ENCODE measurements at places on chromosomes 13 and 19.
A peak's percentile ranks its signal among the peaks of the same experiment; 100 is the strongest.

DNA sequence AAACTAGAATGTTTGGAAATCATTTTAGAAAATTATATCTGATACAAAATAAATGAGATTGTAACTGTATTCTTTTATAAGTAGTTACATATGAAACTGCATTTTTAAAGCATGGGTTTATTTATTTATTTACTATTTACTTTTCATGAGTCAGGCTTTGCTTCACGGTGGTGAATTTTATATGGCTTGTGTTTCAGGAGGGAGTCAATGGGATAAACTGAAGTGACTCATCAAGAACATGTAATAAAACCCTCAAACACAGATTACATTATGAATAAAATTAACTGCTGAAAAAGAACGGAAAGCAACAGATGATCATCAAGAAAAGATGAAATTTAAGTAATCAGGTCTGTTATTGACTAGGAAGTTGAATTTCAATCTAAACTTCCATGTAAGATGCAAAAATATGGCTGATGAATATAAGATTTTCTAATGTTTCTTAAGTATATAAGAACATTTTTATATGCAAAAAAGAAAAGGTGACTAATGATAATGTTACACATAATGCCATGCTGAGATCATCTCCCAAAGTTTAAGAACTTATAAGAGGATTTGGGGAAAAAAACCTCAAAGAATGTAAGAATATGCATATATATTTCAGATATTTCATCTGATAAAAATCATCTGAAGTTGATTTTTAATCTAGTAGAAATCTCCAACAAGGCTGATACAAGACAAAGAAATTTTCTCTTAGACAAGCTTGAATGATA, 383.6 kb downstream of the SLITRK1 start:
- peak; percentile 79 for DNase-seq

DNA sequence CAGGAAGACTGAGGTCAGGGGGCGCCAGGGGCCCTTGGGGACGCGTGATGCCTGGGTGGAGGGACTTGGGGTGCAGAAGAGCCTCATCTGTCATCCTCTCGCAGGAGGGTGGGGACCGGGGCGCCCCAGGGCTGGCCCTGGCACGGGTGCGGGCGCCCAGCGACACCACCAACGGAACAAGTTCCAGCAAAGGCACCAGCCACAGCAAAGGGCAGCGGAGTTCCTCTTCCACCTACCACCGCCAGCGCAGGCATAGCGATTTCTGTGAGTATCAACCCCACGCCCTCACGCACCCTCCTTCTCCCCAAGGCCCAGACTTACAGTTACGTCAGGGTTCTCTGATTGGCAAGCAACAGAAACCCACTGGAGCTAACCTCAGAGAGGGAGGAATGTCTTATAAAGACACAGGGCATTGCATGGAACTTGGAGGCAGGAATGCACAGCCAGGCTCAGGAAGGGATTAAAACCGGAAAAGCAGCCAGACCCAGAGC, 29.4 kb downstream of the MARK4 start:
- no peak for DNase-seq

- no peak for DNase-seq
Observed at GRCh38 chr13:99276706-99277105, 18.5 kb upstream of the GPR18 start.

DNA sequence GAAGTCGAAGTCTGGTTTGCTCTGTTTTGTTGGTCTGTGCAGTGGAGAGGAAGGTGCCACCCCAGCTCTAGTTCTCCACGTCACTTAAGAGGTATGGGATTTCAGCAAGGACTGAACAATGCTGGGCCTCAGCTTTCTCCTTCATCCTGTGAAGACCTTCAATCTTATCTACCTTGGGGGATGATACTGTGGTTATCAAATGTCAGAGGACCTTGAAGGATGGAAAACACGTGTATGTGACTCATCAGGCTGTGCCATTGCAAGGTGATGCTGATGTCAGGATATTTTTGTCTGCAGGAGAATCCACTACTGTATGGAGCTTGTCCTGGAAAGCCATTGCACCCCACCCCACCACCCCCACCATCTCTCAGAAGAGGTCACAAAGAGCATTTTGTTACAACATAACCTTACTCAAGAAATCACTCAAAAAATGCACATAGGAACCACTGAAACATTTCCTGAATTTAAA, 81.4 kb upstream of the UQCRFS1 start:
- DNase-seq, result no peak

DNA sequence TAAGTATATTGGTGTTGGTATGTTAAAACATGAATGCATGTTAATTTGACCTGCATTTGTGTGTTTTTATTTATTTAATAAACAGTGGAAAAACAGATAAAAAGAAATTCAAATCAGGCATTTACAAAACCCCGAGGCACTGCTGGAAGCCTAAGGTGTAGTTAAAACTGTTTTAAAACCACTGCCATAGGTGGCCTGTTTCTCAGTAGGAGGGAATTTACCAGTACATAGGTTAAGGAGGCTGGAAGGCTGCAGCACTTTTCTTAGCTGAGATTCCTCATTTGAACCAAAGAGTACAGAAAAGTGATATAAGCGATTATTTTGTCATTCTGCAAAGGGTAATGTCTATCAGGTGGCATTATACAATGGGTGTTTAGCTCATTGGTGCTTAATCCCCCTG, 99.6 kb downstream of the PAN3 start:
- no peak for DNase-seq

DNA sequence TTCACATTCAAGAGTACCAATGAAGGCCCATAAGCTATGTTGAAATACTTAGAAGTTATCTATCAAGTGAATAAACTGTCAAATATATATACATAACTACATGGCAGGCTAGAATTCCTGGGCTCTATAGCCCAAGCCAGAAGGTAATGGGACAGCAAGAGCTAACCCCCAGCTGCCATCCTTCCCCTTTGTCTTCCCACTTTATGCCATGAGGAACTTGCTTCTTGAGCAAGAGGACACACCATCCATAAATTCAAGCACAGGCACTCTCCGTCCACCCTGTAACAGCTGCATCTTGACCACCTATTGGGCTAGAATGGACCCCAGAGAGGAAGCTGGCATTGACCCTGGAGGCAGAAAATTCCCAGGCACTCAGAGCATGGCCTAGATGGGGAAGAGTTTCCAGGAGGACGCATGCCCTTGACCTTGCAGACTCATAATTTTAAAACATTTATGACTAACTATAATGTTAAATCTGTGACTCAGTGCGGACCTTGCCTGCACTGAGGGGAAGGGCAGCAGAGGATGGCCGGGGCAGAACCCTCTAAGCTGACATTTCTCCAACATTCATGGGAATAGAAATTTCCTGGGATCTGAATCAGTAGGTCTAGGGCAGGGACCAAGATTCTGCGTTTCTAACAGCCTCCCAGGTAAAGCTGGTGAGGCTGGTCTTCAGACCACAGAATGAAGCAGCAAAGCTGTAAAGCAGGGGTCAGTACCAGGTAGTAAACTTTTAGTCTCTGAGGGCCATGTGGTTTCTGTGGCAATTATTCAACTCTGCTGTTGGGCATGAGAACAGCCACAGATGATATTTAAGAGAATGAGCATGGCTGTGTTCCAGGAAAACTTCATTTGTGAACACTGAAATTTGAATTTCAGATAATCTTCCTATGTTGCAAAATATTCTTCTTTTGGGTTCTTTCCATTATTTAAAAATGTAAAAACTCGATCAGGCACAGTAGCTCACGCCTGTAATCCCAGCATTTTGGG, 71.4 kb upstream of the CLDN10 start:
- DNase-seq, result peak; percentile 44

DNA sequence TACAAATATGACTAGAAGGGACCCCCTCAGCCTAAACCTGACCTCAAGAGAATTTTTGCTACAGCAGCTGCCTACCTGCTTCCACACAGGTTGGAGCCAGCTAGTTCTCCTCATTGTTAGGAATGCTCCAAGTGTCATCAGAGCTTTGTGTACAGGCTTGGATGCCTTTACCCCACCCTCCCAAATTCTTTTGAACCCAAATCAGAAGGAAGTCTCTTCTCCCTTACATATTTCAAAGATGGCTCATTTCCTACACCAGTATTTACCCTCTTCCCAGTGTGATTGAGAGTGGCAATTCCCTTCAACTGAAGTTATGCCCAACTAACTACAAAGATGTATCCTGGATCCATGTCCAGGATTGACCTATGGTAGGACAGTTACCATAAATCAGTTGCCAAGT, 323.2 kb downstream of the OXGR1 start:
- no peak for DNase-seq

DNA sequence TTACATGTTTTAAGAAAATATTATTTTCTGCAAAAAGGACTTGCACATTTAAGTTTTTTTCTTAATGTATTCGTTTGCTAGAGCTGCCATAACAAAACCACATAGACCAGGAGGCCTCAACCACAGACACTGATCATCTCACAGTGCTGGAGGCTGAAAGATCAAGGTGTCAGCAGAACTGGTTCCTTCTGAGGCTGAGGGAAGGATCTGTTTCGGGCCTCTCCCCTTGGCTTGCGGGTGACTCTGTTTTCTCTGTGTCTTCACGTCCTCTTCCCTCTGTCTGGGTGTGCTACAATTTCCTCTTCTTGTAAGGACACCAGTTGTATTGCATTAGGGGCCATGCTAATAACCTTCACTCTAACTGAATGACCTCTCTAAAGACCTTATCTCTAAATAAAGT, 364.2 kb downstream of the IRS2 start:
- no peak for DNase-seq

GRCh38 chr19:11475861-11476260, 5.0 kb downstream of the ELAVL3 start:
- no peak for DNase-seq

DNA sequence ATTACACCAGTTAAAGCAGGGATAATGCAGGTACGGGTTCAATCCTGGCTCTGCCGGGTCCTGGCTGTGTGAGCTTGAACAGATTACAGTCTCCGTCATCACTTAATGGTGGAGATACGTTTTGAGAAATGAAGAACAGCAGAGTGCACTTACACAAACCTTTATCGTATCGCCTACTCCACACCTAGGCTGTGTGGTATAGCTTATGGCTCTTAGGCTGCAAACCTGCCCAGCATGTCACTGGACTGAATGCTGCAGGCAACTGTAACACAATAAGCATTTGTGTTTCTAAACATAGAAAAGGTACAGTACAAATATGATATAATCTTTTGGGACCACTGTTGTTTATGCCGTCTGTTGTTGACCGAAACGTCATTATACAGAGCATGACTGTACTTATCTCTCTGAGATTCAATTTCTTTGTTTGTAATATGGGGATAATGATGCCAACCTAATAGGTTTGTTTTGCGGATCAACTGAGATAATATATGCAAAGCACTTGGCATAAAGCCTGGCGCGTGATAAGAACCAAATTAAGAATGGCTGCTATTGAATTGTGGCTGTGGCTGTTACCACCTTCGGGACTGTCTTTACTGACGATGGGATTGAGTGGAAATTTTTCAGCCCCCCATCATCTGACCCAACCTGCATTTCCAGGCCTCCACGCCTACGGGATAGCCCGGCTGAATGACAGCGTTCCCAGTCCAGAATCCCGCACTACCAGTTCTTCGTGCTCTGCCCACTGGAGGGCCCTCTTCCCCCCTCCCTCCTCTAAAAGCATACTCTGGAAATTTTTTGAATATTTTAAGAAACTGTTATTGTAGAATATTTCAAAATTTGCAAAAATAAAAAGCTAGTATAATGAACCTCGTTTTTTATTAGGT, 11.2 kb downstream of the KRTDAP start:
- no peak for DNase-seq

- no peak for DNase-seq
Observed at GRCh38 chr13:113618455-113618854, 33.9 kb downstream of the TFDP1 start.

- no peak for DNase-seq
Observed at GRCh38 chr19:57434386-57435061, 601 bp upstream of the ZNF749 start.
